ENCODE measurements at places on chromosomes 16 and 17.

DNA sequence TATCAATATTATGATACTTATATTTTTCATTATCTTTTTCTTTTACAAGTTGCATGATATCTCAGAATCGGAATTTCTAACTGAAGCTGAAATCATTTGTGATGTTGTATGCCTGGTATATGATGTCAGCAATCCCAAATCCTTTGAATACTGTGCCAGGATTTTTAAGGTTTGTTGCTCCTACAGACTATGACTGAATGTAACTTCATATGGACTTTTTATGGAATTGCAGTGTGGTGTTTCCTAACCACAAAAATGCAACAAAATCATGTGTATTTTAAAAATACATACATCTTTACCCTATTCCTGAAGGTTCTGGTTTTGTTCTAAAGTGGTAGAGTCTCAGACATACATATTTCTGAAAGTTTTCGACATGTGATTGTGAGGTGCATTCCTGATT lies 58.8 kb upstream of the RHBDL3 start:
- no peak for DNase-seq

DNA sequence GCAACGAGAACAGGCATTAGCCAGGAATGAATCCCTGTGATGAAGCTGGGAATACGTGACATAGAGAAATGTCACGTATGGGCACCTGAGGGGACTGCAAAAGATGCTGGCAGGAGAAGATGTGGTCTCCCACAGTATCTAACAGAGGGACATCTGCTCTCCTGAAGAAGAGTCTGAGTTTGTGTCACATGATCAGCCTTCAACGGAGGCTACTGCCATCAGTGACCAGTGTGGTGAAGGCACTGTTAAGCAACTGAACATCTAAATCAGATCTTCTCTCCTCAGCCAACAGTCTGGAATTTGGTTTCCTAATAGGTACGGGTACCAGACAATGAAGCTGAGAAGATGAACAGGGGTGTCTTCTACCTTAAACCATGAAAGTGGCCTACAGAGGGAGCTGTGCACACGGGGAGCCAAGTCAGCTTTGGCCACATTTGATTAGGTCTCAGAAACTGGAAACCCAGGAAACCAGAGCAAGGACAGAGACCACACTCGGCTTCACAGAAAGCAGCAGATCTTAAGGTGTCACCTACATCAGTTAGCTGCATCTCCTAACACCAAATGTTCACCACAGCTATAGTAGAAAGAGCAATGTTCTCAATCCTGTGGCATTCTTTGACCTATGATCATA lies 41.8 kb downstream of the BRD7 start:
- no peak for DNase-seq

- DNase-seq = no peak
Observed at GRCh38 chr16:59913666-59914065, 1179.5 kb upstream of the GOT2 start.

DNA sequence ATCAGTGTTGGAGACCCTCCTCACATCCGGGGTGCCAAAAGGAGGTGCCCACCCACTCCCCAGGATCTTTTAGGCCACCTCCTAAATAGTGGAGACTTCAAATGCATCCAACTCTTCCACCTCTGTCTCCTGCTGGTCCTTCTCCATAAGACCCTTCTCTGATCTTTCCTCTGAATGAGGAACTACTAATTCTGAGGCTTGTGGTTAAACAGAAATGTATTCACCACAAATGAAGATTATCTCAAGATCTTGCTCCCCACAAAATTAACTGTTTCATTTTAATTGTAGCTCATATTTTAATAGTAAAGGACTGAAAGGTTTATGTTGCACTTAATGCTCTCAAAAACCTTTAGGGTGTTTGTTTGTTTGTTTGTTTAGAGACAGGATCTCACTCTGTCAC lies 34.1 kb downstream of the TLE7 start:
- no peak for DNase-seq

DNA sequence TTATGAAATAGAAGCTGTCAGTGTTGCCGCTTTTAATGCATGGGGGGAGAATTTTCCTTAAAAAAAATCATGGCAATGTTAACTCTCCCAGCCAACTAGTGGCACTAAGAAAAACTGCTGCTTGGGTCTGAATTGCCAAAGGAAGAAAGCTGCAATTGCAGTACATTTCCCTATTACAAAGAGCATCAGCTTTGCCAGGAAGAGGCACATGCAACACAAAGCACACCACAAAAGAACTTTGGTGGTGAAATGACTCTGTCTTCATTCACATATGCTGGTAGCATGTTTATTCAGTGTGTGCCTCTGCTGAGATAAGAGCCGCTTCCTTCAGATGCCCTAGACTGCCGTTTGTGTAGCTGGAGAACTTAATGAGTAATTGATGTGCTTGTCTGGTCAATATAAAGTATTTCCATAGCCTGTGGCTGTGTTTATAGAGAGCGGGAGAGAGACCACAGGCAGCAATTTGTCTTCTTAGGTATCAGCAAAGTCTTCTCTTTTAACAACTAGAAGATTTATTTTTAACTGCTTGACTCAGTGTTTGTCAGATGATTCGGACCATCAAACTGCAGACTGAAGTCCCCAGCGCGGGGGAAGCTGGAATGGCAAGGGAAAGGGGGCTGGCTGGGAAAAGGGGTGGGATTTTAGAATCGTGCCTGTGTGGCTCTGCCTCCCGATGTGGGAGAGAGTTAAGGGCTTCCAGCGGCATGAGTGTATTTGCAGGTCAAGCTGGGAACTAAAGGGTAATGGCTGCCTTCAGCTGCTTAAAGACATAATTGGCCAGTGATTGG lies 115.1 kb downstream of the MRTFB start:
- no peak for DNase-seq

GRCh38 chr17:39174920-39175694 lies 9.1 kb upstream of the ARL5C start:
- DNase-seq = peak; percentile 74

DNA sequence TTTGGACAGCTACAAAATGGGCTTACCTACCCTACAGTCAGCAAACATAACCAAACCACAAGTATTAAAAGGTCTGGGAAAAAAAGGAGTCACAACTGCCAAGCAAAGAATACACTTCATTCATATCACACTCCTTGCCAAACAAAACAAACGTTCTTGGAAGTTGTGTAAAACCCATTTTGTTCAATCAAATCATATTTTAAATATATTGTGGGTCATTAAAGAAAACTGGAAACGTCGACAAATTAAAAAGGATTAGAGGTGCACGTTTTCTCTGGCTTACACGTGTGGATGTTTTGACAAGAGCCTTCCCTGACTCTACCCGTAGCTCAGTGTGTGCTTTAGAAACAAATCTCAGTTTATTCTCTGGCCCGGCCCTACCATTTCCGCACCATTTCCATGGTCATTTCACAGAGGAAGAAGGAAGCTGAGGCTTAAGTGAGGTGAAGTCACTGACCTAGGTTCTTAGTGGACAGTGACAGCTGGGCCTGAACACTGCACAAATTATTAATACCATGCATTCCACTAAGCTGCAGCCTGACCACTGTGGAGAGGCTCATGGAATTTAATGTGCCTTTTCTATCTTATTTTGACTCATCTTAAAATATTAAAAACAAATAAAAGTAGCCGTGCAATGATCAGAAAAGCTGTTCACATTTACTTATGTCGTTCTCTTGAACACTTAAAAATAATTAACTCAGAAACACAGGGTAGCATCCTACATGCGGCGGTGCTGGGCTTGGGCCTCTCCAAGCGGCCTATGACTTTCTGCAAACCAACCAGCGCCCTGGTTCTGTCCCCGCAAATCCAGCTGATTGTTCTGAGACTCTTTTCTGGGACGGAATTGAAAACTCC lies 968 bp downstream of the CEP112 start:
- no peak for DNase-seq

DNA sequence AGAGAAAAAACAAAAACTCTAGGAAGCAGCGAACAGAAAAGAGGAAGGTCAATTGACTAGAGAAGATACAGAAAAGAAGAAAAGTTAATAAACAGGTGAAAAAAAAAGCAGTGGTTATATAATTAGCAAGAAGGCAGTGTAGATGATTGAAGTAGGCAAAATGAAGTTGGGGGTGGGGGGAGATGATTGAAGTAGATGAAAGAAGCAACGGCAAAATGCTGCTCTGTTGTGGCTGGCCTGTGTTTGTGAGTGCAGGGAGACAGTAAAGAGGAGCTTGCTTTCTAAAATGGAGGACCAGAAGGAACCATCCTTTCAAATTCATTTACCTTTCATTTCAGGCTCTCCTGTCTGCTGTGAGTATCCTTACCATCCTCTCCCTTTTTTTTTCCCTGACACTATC lies 3.6 kb downstream of the EVI2B start:
- DNase-seq = no peak

GRCh38 chr17:65742403-65743307 lies 181.2 kb upstream of the AXIN2 start:
- DNase-seq = no peak

DNA sequence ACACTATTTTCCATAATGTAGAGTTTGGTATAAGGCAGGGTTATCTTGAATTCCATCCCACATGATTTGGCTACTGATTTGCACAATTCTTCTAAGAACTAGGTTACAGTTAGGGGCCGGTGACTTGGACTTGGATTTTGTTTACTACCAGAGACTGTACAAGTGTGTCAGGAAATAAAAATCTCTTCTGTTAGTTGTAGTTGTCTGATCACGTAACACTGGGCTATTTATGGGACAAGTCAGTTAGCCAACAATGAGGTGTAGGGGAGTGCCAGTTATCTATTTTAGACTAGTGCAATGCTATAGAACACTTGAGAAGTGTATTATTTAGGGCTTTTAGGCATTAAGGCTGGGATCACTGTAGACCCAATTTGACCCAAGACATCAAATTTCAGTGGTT lies 39.7 kb upstream of the GHDC start:
- DNase-seq = no peak

- no peak for DNase-seq
Observed at GRCh38 chr16:29927070-29927905, 1.3 kb upstream of the KCTD13 start.

GRCh38 chr16:48942996-48943395 lies 333.0 kb upstream of the N4BP1 start:
- no peak for DNase-seq

- DNase-seq = peak; percentile 18
Observed at GRCh38 chr16:53094013-53094630, 39.3 kb downstream of the CHD9 start.

GRCh38 chr17:69451416-69452394 lies 37.2 kb downstream of the MAP2K6 start:
- no peak for DNase-seq

- DNase-seq = no peak
Observed at GRCh38 chr17:6402258-6402657, 32.7 kb downstream of the AIPL1 start.

DNA sequence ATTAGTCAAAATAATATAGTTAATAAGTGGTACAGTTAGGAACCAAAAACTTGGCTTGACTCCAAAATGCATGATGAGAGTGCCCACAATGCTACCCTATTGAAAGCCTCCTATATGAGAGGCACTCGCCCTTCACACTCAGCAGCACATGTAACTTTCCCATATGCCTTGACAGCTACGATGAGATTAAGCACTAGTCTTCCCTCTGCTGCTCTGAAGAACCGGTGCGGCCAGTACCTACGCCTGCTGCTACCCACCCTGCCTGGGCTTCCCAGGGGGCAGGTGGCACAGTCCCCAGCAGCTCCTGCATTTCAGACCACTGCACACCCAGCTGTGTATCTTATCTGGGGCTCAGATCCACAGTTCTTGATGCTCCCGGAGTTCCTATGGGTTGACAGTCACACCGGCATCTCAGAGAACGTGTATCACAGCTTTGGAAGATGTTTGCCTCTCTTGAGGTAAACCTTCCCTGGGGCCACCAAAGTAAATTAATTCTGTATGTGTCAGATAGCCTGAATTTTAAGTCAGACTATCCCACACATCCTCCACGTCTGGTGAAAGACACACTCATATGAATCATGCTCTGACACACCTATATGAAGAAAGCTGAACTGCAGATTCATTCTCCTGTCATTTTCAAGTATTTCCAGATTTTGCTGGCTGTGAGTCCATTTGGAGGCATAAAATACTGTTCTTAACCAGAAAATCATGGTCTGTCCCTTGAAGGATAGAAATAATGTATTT lies 77.8 kb downstream of the MYH10 start:
- DNase-seq = no peak

- DNase-seq = no peak
Observed at GRCh38 chr17:2996810-2997670, 66.4 kb downstream of the OR1D5 start.

DNA sequence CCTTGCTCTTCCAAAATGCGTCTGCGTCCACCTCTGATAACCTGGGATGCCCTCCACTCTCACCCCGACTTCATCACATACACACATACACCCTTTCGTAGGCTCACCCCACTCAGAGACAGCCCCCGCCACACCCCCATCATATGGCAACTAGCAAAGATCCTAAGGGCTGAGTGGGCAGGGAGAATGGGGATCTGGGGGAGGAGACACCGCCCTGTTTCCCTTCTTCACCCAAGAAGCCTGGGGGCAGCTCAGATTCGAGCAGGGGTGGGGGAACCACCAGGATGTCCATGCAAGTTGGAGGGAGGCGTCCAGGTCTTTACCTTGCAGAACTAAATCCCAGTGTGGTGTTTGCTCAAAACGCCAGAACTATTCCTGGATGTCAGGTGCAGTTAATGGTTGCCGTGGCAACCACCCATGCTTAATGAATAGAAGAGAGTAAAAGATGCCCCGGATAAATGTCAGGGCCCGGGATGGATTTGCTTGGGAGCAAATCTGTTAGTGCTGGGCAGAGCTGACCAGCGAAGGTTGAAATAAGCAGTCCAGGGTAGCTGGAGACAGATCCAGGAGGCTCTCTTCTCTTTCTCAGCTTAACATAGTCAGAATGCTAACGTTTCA lies 72.8 kb downstream of the CACNG3 start:
- DNase-seq = no peak

DNA sequence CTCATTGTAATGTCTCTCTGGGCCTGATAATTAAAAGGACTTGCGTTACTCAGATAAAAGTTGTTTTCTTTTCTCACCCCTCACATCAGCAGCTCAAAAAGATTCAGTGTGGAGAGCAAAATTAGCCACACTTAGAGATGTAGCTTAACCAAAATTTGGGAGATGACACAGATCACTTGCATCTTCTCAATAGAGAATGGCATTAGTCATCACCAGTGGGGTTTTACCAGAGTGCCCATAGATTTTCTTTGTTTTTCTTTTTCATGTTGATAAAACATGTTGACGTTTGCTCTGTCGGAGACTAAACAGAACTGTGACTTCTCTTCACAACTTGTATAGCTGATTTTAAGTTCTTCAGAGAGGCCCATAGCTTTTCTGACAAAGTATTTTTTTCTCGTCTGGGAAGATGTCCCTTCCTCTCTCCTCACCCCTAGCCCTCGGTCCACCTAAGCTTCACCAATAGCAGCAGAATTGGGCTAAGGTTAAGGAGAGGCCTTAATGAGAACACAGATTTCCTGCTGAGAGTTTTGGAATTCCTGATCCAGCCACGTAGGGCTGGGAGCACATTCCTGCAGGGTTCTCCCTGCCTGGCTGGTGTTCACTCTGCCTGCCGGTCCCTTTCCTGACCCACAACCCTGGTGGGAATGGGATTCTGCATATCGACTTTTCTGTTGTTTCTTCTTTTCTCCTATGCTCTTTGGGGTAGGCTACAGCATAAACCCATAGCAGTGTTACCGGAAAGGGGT lies 92.6 kb downstream of the CACNG3 start:
- no peak for DNase-seq

- DNase-seq = no peak
Observed at GRCh38 chr16:13919330-13919682, 648 bp upstream of the ERCC4 start.

Data from memory B cell (primary cell).